NCI-H2107 (cell line): ENCODE measurements at places on chromosomes 11 and 22.

- no peak for DNase-seq
Observed at GRCh38 chr22:36294293-36294620, 41.3 kb downstream of the APOL1 start.

DNA sequence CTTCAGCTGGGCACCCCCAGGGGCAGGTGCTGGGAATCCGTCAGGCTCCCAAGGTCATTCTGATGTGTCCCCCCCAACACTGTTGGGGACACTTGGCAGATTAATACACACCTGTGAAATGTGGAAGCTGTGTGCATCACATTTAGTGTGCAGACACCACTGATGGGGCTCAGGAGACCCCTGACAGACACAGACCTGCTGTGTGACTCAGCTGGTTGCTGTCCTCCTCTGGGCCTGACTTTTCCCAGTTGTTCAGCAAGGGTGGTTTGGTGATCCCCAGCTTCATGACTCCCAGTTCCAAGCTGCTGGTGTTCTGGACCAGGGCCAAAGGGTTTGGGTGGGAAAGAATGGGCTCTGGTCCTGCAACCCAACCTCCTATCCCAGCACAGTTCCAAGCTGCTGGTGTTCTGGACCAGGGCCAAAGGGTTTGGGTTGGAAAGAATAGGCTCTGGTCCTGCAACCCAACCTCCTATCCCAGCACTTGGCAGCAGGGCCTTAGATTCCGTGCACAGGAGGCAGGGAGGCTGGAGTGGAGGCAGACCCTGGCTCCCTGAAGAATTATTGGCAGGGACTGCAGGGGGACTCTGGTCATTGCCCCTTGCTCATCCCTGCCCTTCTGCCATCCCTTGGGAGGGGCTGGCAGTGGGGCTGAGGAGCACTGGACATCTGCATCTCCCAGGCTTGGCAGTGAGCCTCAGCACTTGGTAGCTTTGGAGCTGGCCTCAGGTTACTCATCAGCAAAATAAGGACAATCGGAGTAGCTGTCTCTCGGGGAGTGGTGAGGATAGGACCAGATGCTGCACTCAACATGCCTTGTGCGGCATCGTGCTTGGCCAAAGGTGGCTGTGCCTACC lies 8.4 kb upstream of the OMP start:
- no peak for DNase-seq

- DNase-seq = no peak
Observed at GRCh38 chr11:61021661-61022212, 50.3 kb downstream of the CD6 start.

DNA sequence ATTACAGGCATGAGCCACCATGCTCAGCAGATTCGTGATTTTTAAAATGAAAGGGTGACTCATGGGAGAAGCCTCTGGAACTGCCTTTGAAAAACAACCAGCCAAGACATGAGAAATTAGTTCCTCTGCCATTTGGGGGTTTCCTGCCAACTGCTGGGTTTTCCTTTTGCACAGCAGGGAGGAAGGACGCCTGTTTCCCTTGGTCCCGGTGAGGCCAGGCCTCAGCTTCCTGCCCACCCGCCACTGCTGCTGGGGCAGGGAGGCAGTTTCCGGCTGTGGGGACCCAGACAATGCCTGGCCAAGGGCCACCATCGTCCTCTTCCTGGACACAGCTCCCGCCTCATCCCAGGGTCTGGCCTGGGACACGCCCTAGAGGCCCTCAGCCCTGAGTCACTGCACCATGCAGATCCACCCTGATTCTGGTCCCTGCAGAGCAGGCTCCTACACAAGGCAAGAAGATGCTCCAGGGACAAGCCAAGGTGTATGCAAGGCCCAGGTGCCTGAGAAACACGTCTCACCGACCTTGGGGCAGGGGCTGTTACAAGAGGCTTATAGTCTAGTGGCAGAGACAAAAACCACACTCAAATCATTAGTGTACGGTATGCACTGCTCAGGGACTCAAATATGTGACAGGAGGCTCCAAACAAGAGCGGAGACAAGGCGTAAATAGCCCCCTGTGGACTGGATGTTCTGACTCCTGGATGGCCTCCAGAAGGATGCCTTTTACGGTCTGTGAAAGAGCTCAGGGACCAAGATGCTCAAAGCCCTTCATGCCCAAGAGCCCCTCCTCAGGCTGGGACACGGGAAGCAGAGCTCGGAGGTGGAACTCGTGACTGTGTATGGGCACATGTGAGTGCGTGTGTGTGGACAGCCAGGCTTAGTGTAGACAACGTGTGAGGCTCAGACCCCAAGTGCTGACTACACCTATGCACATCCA lies 10.0 kb downstream of the PPM1F start:
- DNase-seq = no peak

DNA sequence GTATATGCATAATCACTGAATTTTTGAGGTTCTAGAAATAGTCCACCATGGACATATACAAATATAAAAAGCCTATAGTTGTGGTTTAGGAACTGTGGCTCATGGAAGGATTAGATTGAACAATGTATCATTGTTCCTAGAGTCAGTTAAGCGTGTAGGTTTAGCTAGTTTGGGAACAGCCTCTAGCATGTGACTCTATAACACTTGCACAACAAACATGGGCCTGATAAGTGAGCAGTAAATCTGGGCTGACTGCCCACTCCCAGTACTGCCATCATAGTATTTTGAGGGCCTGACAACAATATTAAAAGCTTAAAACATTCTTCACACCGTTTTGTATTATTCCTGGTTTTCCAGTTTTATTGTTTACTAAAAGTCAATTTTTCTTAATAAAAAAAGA lies 47.0 kb downstream of the YAP1 start:
- DNase-seq = no peak

DNA sequence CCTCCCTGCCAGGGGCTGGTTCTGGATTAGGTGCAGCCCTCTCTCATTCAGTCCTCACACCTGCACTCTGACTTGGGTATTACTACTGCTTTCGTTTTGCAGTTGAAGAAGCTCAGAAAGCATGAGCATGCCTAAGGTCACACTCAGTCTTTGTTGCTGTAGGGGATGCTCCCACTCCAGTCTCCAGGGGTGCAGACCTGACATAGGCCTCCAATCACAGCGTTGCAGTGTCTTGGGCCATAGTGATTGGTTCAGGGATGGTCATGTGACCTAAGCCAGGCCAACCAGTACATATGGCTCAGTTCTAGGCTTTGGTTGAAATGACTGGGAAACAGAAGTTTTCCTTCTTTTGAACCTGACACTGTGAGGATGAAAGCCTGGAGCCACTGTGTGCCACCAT lies 61.7 kb downstream of the FBXO7 start:
- DNase-seq = no peak

DNA sequence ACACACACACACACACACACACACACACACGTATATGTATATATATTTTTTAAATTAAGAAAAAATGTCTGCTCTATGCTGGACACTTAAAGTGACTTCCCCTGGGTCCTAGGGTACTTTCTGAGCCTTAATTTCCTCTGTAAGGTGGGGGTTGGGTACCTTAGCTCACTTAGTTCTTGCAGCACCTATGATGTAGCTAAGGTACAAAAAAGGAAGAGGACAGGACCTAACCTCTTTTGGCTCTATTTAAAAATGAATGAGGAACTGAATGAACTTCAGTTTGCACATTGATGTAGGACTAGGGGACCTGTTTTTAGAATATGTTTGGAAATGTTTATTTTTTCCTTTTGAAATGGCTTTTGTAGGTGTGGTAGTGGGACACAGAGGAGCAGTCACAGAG lies 11.1 kb downstream of the SREBF2 start:
- DNase-seq = no peak

DNA sequence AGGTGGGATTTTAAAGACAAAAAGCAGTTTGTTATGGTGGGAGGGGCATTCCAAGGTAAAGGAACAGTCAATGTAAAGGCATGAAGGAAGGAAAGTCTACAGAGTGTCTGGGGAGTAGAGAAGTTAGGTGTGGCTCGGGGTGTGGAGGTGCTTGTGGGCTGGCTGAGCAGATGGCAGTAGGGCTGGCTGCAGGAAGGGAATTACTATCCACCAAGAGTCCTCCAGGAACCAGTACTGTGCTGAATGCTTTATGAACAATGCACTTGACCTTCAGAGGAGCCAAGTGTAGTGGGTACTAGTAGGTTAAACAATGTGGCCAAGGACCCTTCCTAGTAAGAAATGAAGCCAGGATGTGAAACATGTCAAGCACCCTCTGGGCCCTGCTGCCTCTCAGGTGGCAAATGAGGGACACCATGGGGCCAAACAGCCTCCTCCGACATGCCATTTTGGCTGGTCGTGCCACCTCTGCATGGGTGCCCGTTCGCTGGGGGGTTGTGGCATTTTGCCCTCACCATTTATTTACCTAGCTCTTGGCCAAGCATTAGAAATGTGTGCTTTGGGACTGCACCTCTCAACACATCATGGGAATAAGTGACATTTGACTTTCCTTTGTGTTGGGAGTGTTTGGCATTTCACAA lies 123.6 kb upstream of the TENM4 start:
- DNase-seq = no peak

DNA sequence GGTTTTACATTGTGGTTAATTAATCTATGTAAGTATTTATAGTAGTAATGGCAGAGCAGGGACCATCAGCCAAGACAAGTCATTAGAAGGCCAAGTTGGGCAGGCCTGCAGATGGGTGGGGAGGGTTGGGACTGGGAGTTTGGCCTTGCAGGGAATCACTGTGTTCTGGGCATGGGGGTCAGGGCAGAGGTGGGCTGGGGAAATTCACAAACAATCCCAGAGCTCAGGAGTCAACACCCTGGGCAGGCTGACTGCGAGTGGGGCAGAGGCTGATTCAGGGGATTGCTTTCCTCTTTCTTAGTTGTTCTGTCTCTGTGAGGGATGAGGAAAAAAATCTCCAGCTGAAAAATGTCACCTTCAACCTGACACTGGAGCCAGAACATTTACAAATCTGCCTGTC lies 322.5 kb downstream of the NTM start:
- DNase-seq = no peak

DNA sequence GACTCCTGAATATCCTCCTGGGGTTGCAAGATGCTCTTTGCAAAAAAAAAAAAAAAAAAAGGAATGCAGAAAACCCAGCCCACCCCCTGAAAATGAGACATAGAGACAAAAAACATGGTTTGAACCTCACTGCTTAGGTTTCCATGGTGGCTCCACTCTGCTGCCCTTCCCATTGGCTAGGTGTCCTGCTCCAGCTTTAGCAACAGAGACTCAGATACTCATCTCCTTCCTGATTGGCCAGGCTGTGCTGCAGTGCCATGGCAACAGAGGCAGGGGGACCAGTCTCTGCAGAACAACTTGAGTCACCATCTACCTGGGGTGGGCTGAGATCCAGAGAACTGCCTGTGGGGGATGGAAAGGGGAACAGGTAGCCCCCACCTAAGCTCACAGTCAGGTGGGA lies 17.4 kb upstream of the YWHAH start:
- DNase-seq = no peak
